ENCODE measurements at places on chromosomes 7 and 10.

- DNase-seq = no peak
These were observed 147.1 kb upstream of the GHITM start for GRCh38 chr10:83991986-83992753.

GRCh38 chr7:98833022-98833421, 36.8 kb downstream of the TMEM130 start:
- no peak for DNase-seq

- DNase-seq = no peak
These were observed 416.3 kb upstream of the COBL start for GRCh38 chr7:51732951-51733350.

DNA sequence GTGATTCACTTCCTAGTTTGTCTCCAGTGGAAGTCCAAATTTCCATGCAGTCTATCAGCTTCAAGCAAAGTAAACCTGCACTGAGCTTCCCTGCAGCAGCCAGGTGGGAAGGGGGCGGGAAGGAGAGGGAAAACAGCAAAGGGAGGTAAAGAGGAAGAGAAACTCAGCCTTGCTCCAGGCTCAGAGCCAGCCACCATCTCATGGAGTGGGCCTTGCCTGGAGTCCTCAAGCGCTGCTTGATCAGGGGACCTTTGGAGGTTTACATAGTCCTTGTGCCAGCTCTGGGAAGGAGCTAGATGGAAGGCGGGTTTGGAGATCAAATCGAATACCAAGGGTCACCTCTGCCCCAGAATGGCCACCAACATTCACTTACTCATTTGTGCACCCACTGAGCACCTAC, 7.4 kb downstream of the CRTAC1 start:
- DNase-seq = no peak

GRCh38 chr7:131945313-131945911, 389.0 kb upstream of the PODXL start:
- no peak for DNase-seq

GRCh38 chr10:43355749-43356371, 15.6 kb upstream of the FXYD4 start:
- no peak for DNase-seq

- DNase-seq = no peak
These were observed 272.8 kb upstream of the IMMP2L start for GRCh38 chr7:111835066-111835465.

DNA sequence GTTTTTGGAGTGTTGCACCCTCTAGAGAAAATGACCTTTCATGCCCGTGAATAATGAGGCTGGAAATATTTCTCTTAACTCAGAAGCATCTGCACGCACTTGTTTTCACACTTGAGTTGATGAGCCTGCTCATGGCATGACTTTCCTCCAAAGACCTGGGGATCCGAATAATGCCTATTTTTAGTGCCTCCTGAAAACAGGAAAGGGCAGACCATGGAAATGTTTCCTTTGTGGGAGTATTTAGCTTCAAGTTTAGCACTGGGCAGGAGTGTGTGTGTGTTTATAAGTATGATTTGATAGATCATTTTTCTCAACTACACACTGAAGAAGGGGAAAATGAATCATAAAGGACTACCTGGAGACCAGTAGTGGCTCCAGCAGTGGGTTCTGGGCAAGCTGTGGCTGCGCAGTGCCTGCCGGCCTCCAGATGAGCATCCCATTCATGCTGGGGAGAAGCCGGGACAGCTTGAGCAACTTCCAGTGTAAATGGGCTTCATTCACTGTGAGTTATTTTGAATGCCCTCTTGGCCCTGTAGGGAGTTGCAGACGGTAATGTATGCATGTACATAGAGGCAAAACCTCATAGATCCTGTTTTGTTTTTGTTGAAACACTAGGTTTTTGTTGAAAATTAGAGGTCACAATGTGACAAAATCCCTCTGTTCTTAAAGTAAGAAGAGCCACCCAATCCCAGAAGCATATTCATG, 117.8 kb upstream of the INSYN2A start:
- no peak for DNase-seq

GRCh38 chr7:130982160-130982638, 248.2 kb upstream of the KLF14 start:
- DNase-seq = no peak

DNA sequence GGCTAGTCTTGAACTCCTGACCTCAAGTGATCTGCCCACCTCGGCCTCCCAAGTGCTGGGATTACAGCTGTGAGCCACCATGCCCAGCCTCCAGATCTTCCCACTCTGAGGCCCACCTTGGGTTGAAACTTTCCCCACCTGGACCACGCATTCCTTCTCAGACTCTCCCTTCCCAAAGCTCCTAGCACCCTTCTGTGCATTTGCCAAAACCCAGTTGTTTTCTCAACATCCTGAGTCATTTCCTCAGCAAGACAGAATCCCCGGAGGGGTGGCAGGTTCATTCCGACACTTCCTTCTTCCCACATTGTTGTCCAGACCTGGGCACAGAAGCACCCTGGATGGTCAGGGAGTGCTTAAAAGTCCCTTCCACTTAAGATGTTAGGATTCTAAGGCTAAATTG, 28.9 kb downstream of the BAG3 start:
- DNase-seq = no peak

DNA sequence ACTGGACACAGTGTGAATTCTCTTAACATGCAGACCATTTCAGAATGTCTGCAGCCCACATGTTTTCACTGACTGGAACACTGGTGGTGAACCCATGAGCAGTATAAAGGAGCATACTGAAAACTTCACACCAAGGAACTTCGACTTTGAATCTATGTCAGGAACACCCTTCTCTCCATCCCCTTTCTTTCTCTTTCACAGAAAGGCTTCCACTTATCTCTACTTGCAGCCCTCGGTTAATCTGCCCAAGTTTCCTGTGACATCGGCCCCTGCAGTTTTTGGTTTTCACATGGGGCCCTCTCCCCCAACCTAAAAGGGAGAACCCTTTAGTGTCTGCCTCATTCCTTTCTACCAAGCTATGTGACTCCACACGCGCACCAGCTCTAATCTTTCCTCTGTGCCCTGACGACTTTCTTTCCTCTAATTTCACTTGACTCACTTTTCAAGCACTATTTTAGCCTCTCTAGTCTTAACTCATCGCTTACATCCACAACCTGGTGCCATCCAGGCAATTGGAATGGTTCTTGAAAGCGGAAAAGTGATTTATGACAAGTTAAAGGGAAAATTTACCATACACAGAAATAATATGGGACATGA, 70.1 kb downstream of the RELN start:
- DNase-seq = no peak

DNA sequence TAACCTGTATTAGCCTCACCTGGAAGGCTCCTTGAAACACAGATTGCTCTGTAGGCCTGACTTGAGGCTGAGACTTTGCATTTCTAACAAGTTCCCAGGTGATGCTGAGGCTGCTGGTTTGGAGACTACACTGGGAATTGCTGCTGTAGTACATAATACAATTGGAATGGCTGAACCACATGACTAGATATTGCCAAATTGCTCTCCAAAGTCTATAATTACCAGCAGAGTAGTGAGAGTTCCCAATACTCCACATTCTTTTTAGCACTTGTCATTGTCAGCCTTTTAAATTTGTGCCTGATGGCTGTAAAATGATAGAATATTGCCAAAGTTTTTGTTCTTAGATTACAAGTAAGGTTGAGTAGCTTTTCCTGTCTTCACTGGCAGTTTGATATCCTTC, 39.9 kb downstream of the PLEKHA8 start:
- no peak for DNase-seq

DNA sequence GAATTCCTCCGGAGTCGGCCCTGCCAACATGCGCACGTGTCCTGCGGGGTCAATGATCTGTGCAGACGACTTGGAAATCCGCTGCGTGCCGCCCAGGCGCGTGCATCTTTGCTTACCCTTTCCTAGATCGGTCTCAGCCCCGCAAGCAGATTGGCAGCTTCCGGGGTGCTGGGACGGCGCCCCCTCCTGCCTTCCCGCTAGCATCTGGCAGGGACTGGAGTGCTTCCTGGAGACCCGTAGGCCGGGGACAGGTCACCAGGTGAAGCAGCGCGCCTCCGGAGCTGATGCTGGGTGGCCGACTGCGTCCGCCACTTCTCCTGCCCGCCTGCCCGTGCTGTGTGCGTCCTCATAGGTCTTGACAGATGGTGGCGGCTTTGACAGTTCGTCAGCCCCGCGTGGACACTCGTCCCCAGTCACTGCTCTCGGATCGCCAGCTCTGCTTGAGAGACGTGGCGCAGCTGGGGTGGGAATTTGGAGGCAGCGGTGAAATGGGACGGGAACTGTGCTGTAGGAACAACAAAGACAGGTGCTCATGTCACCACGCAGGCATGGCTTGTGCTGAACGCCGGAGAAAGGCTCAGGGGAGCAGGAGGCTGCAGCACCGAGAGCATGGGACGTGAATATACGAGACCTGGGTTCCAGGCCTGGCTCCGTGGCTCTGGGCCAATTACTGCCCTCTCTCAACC, 21.9 kb upstream of the KCNK18 start:
- no peak for DNase-seq

DNA sequence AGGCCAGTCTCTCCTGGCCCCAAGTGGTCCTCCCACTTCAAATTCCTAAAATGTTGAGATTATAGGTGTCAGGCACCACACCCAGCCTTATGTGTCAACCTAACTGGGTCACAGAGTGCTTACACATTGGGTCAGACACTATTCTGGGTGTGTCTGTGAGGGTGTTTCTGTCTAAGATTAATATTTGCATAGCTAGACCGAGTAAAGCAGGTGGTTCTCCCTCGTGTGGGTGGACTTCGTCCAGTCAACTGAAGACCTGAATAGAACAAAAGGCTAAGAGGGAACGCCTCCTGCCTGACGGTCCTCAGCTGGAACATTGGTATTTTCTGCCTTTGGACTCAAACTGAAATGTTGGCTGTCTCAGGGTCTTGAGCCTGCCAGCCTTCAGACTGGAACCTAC, 11.5 kb downstream of the PPIF start:
- DNase-seq = no peak

GRCh38 chr10:3530346-3530745, 254.7 kb downstream of the KLF6 start:
- no peak for DNase-seq

DNA sequence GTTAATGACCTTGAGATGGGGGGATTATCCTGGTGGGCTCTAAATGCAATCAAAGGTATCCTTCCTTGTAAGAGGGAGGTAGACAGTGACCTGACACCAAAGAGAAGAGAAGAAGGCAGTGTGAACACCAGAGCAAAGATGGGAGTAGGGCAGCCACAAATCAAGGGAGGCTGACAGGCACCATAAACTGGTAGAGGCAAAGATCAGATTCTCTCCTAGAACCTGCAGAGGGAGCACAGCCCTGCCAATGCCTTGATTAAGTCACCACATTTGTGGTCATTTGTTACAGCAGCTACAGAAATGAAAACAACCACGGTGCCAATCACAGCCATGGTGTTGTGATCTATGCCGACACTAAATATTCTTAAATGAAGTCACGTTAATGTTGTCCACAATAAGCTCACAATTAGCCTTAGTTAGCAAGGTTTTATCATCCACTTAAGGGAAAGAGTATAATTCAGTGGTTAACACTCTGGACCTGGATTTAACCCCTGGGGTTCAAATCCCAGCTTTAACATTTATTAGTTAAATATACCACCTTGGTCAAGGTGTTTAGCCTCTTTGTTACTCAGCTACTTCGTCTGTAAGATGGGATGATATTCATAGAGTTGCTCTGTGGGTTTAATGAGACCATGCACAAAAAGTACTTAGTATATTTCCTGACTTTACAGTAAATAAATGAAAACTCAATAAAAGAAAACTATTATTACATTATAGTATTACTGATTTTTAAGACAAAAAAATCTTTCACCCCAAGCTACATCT, 70.8 kb downstream of the SGMS1 start:
- DNase-seq = peak; percentile 22

DNA sequence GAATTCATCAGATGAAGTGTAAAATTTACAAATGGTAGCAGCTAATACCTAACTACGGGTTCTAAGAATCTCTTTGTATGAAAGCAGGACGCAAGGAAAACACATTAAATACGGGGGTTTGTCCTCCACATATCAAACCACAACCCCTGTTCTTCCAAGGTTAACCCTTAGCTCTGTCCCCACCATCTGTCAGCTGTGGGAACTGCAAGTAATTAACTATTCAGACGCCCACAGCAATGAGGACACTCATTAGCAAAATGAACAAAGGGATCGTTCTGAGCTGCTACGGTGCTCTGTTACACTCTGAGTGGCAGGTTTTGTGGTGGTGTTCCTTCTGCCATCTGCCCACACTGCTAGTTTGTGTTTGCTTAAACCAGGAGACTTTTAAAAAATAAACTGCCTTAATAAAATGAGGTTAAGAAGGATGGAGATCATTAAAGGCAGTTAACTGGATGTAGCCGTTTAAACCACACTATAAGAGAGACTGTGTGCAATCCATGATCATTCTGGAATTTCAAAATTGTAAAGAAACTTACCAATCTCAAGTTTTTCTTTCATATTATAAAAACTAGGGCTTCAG, 51.4 kb downstream of the C10orf67 start:
- no peak for DNase-seq

DNA sequence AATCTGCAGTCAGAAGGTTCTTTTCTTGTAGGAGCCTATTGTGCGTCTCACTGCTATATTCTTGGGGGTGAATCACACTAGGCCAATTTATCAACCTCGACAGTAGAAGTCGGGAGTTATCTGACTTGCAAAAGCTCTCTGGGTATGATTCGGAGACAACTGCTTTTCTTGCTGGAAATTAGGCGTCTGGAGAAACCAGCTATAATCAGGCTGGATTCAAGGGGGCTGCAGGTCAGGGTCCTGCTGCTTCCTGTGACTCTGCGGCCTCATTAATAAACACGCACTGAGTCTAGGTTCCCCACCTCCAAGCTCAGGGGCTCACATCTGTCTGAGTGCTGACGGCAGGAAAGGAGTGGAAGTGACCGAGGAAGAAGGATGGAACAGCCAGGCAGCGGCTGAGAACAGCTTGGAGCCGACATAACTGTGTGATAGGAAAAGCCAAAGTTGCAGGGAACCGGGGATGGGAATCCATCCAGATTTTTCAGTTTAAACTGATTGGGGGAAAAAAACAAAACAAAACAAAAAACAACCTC, 184.6 kb downstream of the FANK1 start:
- no peak for DNase-seq

GRCh38 chr7:553636-554111, 34.0 kb upstream of the PDGFA start:
- no peak for DNase-seq

DNA sequence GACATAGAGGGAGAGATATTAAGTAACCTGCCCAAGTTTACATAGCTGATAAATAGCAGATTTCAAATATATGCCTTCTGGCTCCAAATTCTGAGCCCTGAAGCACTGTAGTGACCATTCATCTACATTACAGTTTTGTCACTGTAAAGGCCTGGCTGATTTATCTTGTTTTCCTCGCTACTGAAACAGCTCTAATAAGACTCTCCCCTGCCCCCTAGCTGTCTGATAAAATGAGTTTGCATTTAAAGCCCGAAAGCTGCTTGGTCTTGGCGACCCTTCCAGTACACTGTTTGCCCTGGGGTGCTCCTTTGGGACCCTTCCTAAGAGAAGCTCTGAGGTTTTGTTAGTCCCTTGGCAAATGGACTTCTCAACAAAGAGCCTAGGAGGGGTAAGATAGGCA, 59.7 kb upstream of the RAB11FIP2 start:
- no peak for DNase-seq

GRCh38 chr7:5627745-5628547, 153.5 kb downstream of the RNF216 start:
- DNase-seq = no peak

All from CD8-positive, alpha-beta memory T cell (primary cell).